ENCODE measurements at places on chromosomes 3 and 15.
A peak's percentile ranks its signal among the peaks of the same experiment; 100 is the strongest.

DNA sequence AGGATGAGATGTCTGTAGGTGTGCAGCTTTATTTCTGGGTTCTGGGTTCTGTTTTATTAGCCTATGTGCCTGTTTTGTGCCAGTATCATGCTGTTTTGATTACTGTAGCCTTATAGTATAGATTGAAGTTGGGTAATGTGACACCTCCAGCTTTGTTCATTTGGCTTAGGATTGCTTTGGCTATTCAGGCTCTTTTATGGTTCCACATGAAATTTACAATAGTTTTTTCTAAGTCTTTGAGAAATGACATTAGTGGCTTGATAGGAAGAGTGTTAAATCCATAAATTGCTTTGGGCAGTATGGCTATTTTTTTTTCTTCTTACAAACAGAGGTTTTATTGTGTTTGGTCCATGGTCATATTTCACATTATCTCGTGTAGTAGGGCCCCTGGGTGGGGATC is 285.8 kb upstream of the GADL1 start:
- no peak for DNase-seq

GRCh38 chr3:192106543-192106942 is 620.8 kb downstream of the FGF12 start:
- no peak for DNase-seq

DNA sequence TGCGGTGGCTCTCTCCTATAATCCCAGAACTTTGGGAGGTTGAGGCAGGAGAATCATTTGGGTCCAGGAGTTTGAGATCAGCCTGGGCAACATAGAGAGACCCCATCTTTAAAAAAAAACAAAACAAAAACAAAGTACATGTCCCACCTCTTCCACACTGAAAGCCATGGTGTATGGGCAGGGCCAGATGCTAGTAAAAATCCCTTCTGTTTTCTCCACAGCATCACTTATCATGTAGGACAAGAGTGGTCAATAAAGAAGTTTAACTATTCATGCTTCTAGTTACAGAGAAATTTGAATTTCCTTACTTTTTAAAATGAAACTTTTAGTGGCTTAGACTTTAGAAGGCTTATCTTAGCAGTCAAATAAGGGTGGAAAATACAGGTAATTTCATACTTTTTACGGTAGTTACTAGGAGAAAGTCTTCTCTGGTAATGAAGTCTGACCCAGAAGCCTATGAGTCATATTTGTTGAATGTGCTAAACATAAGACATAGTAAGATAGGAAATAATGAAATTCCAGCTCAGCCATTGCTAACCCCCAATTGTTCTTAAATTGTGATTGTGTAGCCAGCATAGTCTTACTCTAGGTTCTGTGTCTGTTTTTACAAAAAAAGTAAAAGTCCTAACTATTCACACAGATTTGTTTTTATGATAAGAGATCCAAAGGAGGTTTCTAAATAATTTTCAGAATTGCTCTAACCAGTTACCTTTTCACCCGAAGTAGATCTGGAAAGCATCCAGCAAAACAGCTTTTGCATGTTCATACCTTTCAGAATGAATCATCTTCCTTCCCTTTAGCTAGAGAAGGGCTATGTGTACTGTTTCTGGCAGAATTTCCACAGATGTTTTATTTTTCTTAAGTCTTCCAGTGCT is 16.4 kb upstream of the ZNF609 start:
- no peak for DNase-seq

GRCh38 chr15:62711691-62712454 is 330.7 kb upstream of the TPM1 start:
- DNase-seq: no peak

DNA sequence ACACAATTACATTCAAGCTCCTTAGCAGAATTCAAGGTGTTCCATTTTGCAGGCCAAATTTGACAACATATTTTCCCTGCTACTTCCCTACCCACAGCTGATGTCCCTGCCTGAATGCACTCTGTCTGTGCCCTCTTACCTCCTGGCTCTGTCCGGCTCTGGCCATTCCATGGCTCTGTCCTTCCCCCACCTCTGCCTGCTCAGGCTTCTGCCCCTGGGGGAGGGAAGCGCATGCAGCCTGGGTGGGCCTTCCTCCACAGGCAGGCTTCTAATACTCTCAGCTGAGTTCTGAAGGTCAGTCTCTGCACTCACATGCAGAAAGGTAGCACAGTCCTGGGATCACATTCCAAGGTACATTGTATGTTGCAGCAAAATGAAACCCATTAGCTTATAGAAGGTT is 113.6 kb upstream of the CACNA2D3 start:
- no peak for DNase-seq

GRCh38 chr3:194715022-194715800 is 29.5 kb downstream of the FAM43A start:
- no peak for DNase-seq

GRCh38 chr15:68583321-68583720 is 4.5 kb downstream of the CORO2B start:
- DNase-seq: no peak

DNA sequence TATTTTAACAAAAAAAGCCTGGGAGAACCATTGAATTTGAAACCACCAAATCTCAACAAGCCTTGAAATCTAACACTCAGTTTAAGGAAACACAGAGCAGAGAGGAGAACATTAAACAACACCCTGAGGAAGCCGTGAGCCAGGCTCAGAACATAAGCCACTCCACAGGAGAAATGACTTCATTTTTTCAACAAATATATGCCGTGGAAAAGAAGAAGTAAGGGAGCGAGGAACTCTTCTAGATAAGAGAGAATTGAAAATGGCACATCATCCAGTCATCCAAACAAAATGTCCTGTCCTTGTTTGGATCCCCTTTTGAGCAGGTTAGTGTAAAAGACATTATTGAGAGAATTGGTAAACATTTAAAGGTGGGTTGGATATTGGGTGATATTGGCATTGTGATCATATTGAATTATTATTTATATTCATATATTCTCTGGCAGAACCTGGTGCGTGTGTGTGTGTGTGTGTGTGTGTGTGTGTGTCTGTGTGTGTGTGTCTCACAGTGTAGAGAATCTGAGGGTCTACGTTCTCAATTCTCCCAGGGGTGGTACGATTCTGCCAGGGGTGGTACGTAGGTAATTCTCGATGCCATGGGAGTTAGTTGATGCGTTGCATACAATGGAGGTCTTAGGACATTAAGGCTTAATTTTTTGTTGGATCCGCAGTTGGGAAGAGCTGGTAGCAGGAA is 94.4 kb downstream of the ST6GAL1 start:
- no peak for DNase-seq

- DNase-seq: no peak
Measured at GRCh38 chr3:113775516-113775915, 28.7 kb downstream of the ATP6V1A start.

- DNase-seq: peak; percentile 53
Measured at GRCh38 chr3:132660052-132660810, at the start of gene UBA5. Gene UBA5, plus strand, starts transcription at chr3:132660329. Its CDS starts 209 bp downstream, at chr3:132660538.

DNA sequence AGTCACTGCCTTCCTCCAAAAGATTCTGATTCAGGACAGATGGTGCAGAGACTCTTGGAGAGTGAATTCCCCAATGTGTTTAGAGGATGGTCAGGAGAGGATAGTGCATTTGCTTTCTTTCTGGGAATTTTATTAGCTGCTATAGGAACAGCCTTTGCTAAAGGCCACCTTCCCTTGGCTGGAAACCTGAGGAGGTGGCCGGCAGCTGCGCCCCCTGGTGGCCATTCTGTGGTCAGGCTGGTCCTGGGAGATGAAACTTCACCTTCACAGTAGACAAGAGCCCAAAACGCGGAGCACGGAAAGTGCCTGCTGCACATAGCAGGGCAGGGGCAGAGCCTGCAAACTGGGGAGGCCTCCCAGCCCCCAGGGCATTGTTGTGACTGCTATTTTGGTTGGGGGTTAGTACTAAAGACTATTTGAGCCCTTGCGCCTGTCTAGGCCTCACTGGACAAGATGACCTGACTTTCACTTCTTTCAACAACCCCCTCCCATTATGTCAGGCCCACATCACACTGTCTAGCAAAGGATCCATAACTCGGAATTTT is 34.3 kb downstream of the SEC22C start:
- peak; percentile 46 for DNase-seq

- no peak for DNase-seq
Measured at GRCh38 chr3:150414959-150415358, 6.9 kb downstream of the TSC22D2 start.

GRCh38 chr3:8443829-8444791 is 57.5 kb upstream of the LMCD1 start:
- no peak for DNase-seq

- DNase-seq: no peak
Measured at GRCh38 chr15:70376929-70377691, 279.4 kb upstream of the TLE3 start.

DNA sequence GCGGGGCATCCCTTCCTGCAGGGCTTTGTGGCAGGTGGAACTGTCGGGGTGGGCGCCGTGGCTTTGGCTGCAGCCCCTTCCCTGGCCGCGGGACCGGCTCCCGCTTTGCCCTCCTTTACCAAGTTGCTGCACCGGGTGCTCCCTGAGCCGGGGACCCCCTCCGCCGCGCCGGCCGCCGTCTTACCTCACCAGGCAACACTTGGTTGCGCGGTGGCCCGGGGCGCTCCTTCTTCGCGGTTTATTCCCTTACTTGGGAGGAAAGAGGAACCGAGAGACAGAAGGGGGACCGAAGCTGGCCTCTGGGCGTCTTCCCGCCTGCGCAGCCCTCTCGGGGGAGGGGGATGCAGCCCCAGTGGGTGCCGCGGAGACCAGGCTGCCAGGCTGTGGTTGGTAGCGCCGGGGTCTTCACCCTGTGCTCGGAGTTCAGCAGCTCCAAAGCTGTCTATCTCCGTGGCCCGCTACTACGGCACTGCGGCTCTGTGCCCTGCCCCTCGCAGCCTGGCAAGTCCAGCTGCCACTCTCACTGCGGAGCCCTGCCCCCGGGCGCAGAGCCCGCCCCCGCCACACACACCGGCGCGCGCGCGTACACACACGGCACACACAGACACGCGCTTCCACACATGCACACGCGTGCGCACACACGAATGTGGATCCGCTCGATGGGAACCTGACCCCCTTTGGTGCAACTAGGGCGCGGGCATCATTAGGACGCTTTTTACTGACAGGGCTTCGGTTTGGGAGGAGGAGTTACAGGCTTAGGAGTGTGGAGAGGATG is at the start of gene DGKG:
TSS of gene DGKG (minus strand) at position 473 of the 775 bp plus-strand sequence. CDS start 41,775 bp downstream, outside the sequence.
- no peak for DNase-seq

DNA sequence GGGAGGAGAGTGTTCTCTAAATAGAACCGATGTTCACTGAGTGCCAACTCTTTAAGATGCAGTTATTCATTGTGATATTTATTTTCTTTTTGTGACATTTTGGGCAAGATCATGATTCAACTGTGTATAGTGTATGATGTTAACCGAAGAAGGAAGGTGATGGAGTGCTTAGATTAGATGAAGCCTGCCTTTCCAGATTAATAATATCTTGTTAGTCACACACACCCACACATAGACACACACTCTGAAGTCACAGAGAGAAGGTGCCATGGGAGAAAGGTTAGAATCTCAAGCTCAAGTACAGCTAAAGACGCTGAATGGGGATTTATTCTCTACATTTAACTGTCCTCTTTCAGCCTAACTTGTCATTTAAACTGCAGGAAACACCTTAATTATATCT is 77.0 kb downstream of the SLC9A9 start:
- no peak for DNase-seq

DNA sequence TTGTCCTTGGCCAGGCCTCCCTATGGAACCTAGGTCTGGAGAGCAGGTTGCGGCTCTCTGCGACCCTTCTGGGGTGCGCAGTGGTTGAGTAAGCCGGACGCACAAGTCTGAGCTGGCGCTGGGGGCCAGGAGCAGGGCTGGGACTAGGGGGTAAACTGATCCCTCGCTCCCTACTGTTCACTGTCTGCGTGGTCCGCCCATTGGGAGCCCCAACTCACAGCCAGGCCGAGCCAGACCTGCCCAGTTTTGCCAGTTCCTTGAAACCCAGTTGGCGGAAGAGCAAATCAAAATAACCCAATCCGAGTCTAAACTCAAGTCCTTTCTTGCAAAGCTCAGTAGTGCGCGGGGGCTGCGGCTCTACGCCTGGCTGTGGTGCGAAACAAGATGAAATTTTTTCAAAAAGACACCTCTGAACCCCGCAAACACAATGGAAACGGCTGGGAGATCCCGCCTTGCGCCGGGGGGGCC is 17.5 kb downstream of the RGMA start:
- DNase-seq: no peak

GRCh38 chr3:179450901-179451264 is 387 bp downstream of the GNB4 start:
- no peak for DNase-seq

DNA sequence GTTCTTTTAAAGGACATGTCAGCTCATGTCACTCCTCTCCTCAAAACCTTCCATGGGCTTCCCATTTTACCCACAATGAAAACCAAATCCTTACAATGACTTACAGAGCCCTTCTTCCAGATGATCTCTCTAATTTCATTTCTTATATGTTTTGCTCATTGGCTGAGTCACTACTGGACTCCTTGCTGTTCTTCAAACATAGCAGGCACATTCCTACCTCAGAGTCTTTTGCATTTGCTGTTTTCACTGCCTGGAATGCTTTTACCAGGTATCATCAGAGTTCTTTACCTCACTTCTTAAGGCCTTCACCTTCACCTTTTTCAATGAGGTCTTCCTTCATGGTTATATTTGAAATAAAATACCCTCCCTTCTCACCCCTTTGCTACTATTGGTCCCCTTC is 57.3 kb downstream of the NECTIN3 start:
- DNase-seq: no peak

DNA sequence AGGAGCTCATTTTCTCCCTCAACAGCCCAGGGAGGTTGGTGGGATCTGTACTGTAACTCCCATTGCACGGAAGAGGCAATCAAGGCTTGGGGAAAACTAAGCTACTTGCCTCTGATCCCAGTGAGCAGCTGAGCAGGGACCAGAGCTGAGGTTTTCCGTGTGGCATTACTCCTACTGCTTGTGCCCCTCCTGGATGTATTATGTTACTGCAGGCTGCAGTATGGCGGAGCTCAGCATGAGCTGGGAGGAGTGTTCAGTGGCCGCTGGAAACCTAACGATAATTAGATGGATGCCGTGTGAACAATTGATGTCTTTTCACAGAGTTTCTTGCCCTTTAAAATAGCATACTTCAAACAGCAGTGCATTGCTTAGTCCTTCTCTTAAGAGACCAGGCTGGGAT is 2.0 kb upstream of the TPRG1 start:
- DNase-seq: no peak

GRCh38 chr3:100936931-100937330 is 56.3 kb downstream of the ABI3BP start:
- DNase-seq: no peak

GRCh38 chr3:116440196-116440595 is 5.1 kb downstream of the LSAMP start:
- no peak for DNase-seq

GRCh38 chr3:138796761-138797160 is 38.0 kb downstream of the PIK3CB start:
- no peak for DNase-seq

All from stimulated activated CD8-positive, alpha-beta memory T cell treated with anti-CD3 and anti-CD28 coated beads, Interleukin-2, amount 100 ng/mL, for 48 hours (primary cell).